ENCODE measurements at places on chromosomes 6 and 20.

GRCh38 chr6:88164061-88164460, 2.1 kb downstream of the CNR1 start:
- DNase-seq = no peak

GRCh38 chr6:162679681-162680080, 47.9 kb downstream of the PRKN start:
- no peak for DNase-seq

DNA sequence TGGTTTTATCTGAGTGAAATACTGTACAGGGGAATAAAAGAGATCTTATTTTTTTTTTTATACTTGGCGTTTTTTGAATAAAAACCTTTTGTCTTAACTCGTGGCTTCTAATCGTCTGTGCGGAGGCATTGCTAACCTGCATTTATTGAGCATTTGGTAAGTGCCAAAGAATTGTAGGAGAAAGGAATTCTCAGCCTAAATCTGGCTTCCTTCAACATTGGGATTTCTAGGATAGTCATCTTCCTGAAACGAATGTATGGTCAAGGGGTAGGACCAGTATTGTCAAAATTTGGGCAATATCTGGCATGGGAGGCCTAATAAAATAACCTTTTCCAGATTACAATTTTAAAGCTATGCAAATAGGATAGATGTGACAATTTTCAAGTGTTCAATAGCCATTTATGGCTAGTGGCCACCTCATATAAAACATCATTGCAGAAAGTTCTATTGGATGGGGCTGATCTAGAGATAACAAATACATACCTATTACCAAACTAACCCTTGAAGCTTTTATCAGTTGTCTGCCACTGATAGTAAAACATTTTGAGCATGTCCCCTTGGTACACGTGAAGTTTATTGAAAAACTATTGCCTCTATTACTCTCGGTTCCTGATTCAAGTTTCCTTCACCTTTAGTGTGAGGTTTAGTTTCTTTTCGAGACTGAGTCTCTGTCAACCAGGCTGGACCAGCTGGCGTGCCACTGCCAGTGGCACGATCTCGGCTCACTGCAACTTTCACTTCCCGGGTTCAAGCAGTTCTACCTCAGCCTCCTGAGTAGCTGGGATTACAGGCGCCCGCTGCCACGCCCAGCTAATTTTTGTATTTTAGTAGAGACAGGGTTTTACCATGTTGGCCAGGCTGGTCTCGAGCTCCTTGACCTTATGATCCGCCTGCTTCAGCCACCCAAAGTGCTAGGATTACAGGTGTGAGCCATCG, 5.6 kb downstream of the PIM1 start:
- no peak for DNase-seq

DNA sequence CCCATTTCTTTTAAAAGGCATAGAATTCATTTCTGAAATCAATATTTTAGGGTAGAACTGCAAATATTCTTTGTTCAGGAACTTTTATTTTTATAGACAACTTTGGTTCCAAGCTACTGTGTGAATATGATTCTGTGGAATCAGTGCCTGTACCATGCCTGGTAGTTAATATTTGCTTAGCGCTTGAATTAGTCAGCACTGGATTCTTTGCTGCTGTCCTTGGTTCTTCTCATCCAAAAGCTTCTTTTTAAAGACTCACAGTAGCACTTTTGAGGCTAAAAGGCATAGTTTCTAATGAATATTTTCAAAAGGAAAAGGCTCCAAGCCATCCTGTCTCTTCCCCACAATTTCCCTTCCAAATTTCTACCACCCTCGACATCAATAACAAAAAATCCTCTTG, 109.5 kb downstream of the SLC35F1 start:
- DNase-seq = no peak

DNA sequence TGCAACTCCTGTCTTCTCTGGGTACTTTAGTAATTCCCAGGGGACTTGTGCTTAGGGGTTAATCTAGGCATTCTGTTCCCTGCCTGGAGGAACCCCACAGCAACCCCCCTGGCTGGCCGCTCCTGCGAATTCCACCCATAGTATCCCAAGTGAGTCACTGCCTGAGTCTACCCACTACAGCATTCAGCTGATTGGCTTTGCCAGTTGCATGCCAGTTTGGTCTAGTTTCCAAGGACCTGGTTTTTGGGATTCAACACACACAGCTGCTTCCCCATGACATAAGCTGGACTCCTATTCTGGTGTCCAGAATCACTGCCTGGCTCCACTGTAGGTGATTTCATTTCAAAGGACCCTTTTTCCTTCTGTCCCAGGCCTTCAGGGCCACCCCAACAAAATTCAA, 40.3 kb downstream of the PLCG1 start:
- DNase-seq = no peak

- DNase-seq = no peak
Observed at GRCh38 chr6:89925826-89926225, 31.6 kb downstream of the GJA10 start.

- no peak for DNase-seq
Observed at GRCh38 chr6:122755901-122756300, 23.6 kb upstream of the FABP7 start.

- no peak for DNase-seq
Observed at GRCh38 chr6:160336200-160336599, 12.0 kb upstream of the SLC22A3 start.

GRCh38 chr20:39453890-39454289, 491.7 kb downstream of the DHX35 start:
- DNase-seq = no peak

GRCh38 chr6:166643891-166644590, 17.0 kb upstream of the RPS6KA2 start:
- DNase-seq = no peak

GRCh38 chr6:144214622-144215401, 64.5 kb downstream of the STX11 start:
- no peak for DNase-seq

GRCh38 chr6:156617376-156617775, 159.8 kb upstream of the ARID1B start:
- DNase-seq = peak; percentile 12

GRCh38 chr6:134425513-134425912, 107.6 kb upstream of the SGK1 start:
- DNase-seq = no peak

- DNase-seq = no peak
Observed at GRCh38 chr6:34066218-34066571, 79.7 kb downstream of the GRM4 start.

DNA sequence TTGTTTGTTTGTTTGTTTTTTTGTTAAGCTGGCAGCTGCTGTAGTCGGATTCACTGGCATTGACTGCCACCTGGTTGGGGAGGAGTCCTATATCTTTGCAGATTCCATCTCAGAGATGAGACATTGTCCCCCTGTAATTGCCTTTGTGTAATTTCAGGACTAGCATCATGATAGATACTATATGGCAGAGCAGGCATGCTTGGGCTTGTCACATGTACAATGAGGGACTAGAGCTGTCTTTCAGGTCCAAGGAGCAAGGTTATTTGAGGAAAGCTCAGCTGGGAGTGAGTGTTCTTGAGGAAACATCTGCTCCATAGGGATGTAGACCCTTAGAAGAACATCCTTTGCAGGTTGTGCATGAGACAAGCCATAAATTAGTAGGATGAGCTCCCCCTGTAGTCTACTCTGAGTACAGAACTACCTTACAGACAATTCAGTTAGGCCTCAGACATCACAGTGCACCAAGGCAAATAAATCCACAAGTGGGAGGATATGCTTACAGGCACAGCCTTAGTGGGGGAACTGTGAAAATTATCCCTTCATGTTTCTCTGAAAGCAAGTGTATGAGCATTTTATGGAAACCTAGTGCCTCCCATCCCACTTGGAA, 62.1 kb downstream of the BMP2 start:
- no peak for DNase-seq

DNA sequence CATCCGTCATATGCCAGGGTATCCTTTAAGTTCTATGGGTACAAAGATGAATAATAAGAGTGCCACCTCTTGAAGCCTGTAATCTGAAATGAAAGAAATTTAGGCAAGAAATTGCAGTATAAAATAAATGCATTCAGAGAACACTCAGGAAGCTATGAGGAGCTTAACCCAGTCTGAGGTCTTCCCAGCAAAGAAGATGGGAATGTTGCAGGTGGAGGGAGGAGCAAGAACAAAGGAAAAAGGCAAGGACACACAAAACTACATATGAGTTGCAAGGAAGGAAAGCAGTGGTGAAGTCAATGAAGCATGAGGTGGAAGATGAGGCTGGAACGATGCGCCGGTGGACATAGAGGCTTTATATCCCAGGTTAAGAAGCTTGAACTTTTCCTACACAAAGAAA, 67.0 kb upstream of the DST start:
- DNase-seq = no peak

GRCh38 chr20:33669224-33669623, 2.5 kb downstream of the ACTL10 start:
- no peak for DNase-seq

- DNase-seq = no peak
Observed at GRCh38 chr20:35314816-35315631, 22.8 kb upstream of the FAM83C start.

- peak; percentile 88 for DNase-seq
Observed at GRCh38 chr6:113564371-113565171, 292.6 kb upstream of the MARCKS start.

DNA sequence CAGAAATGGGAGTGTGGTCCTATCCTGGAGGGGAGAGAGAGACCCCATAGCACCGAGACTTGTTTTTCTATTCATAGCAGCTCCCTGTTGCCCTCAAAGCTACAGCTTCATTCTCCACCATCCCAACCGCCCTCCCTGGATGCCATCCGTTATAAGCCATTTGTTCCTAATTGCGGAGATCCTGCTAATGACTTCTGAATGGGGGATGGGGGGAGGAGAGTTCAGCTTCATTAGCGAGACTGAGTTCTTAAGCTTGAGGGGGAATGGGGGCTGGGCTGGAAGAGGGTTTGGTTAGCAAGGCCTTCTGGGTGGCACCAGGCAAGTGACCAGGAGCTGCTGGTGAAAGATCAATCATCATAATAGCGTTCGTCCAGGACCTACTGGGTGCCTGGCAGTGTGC, 27.1 kb downstream of the FOXP4 start:
- no peak for DNase-seq

DNA sequence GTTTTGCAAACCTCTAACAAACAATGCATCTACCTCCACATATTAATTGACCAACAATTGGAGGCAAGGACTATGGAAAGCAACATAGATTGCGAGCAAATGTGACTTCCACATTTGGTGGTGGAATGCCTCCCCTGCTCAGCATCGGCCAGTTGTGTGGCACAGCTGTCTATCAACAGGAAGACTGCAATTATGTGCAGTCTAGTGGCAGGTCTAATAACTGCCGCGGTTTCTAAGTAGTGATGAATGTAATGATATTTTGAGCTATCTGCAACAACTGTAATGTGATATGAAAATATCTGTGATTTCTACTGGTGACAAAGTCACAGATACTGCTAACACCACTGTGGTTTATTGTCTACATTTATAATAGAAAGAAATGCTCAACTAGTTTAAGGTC, 56.8 kb downstream of the NCR2 start:
- no peak for DNase-seq

DNA sequence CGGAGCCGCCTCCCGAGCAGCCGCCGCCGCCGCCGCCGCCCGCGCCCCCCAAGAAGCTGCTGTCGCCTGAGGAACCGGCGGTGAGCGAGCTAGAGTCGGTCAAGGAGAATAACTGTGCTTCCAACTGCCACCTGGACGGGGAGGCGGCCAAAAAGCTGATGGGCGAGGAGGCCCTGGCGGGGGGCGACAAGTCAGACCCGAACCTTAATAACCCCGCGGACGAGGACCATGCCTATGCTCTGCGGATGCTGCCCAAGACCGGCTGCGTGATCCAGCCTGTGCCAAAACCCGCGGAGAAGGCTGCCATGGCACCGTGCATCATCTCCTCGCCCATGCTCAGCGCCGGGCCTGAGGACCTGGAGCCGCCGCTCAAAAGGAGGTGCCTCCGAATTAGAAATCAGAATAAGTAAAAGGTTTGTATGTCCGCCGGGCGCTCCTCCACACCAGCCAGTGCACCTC, 145.2 kb downstream of the SOBP start:
- DNase-seq = no peak

DNA sequence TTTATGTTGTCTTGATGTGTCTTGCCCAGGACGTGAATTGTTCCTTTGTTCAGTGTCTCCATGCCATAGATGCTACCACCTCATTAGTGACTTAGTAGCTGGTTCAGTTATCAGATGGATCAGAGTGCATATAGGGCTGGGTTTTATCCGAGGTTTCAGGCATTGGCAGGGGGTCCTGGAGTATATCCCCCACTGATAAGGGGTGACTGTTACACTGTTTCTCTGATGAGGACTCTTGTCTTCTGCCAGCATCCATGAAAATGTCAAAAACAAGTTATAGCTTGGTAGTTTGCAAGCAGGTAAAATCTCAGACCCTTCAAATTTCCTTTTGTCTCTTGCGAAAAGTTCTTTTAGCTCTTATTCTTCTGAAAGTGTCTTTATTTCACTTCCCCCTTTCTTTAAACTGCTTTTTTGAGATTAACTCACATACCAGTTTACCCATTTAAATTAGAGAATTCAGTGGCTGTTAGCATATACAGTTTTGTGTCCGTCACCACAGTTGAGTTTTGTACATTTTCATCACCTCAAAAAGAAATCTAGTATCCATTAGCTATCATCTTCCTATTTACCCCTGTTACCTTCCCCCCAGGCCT, 109.2 kb downstream of the CDYL start:
- DNase-seq = no peak

GRCh38 chr6:27591699-27592480, 119.0 kb upstream of the ZNF184 start:
- no peak for DNase-seq

- no peak for DNase-seq
Observed at GRCh38 chr20:50237349-50237748, 46.7 kb downstream of the CEBPB start.

DNA sequence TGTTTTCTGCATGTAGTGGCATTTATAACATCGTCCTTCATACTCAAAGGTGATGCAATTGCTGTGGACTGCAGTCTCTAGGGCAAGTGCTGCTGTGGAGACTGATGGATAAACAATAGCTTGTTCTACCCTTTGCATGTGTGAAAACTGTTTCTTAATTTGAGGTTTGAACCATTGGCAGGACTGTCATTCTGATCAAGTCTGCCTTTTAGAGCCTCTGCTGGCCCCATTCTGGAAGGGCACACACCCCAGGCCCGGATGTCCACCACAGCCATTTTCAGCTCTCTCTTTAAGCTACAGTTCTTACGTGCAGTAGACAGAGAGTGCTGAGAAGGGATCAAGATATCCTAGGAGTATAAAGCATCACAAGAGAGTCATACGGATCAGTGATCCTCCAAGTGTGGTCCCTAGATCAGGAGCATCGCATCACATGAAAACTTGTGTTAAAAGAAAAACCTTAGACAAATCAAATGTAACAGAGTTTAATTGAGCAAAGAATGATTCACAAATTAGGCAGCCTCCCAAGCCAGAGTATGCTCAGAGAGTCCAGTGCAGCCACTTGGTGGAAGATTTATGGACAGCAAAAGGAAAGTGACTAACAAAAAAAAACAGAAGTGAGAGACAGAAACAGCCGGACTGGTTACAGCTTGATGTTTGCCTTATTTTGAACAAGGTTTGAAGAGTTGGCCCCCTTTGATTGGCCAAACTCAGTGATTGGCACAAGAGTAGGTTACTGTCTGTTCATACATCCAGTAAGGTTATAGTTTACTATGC, 52.0 kb downstream of the FRK start:
- DNase-seq = no peak
